ENCODE measurements at places on chromosomes 16 and 17.

DNA sequence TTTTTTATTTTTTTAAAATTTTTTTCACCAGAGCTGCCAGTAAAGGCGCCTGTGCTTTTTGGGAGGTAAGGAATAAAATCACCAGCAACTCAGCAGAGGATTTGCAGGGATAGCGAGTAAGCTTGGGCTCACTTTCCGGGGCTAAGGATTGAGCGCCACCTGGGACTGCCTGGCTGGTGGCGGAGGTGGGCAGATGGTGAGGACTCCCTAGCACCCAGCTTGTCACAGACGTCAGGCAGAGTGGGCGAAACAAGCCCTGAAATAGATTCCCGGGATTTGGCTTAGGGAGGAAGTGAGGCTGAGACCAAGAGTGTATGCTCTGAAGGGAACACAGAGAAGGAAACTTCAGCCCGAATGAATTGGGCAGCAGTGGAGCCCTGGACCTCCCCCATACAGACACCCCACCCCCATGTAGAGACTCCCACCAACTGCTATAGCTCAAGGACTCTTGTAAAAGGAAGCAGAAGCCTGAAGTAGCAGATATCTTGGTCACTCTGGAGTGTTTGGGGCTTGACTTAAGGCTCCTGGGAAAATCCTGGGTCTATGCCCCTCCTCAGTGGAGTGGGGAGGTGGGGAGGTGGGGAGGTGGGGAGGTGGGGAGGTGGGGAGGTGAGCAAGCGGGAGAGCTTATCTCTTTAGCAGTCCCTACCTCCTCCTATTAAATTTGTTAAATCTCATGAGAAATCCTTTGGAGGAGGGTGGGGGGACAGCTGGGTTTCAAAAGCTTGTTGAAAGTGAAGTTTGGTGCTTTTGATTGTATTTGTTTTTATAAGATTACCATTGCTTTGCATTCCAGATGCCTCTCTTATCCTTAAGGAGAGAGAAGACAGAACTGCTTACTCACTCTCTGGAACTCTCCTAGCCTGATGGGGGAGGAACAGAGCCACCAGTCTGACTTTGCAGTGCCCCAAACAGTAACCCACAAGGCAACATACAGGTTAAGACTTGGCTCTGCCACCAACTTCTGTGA, 8.2 kb downstream of the ARL4D start:
- no peak for DNase-seq

GRCh38 chr16:74608944-74609343, 2.0 kb upstream of the GLG1 start:
- DNase-seq: no peak

DNA sequence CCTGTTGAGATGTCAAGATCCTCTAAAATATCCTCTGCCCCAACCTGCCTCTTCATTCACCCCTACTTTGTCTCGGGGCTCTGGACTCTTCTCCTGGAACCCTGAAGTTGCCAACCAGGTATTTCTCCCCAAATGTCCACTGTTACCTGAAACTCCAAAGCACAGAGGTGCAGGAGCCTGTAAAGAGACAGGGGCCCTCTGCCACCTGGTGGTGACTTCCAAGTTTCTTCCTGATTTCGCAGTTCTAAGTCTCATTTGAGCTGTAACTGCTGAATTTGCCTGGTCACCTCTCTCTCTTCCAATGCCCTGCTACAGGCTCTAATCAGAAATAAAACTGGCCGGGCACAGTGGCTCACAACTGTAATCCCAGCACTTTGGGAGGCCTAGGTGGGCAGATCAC, 77.1 kb upstream of the RCVRN start:
- no peak for DNase-seq

GRCh38 chr16:5633845-5634440, 536.3 kb upstream of the EEF2KMT start:
- no peak for DNase-seq
